LNCaP clone FGC (cell line): ENCODE measurements at places on chromosomes 3 and 15.

GRCh38 chr3:123375014-123375940 lies 73.6 kb downstream of the ADCY5 start:
- no peak for DNase-seq

- DNase-seq = no peak
Observed at GRCh38 chr15:94282269-94283250, 51.2 kb downstream of the MCTP2 start.

- DNase-seq = no peak
Observed at GRCh38 chr15:31234815-31235214, 91.8 kb upstream of the KLF13 start.

DNA sequence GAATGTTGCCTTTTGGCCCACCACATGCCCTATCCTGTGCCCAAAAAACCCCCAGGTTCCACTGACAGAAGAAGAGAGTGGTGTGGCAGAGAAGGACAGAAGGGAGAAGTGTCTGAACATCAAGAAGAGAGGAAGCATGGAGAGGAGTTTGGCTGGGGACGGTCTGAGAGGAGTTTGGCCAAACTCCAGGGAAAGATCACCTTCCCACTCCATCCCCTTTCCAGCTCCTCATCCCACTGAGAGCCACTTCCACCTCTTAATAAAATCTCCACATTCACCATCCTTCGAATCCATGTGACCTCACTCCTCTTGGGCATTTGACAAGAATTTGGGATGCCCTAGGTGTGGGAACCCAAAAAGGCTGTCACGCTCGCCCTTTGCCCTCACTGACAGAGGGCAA lies 311.6 kb upstream of the GRM7 start:
- no peak for DNase-seq

DNA sequence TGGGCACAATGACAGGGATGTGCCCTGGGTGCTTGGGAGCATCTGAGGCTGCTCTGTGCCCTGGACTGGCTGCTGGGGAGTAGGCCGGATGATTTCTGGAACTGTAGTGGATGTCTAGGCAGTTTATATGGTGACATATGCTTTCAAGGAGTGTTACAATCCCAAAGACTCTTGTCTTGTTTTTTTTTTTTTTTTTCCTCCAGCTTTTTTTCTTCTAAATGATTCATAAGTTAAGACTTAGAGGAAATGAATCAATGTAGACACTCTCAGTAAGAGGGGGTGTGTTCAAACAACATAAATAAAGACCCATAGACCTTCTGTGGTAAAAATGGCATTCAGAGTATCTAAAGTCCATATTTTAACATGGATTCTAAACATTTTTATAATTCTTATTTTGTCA lies 706.1 kb upstream of the GOLIM4 start:
- DNase-seq = no peak

DNA sequence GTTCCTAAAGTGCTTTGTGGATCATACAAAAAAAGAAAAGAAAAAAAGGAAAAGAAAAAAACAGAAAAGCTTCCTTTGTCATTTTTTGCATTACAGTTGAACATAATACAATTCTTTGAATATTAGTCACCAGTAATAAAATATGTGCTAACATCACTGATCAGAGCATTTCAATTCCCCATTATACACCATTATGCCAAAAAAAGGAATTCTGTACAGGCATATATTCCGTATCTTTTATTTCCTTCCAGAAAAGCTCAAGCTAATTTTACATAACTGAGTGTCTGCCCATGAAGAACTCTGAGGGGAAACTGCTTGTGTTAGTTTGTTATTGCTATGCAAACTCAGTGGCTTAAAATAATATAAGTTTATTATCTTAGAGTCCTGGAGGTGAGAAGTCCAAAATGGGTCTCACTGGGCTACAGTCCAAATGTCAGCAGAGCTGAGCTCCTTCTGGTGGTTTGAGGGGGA lies 377.9 kb downstream of the GAP43 start:
- no peak for DNase-seq

GRCh38 chr3:57646723-57647122 lies 46.2 kb downstream of the DENND6A start:
- DNase-seq = no peak
